ENCODE measurements at places on chromosomes 11 and 22. TPM values are rescaled to one million over a fixed set of nuclear protein-coding genes. Genes with fewer than 3 reads are reported as not detected.

DNA sequence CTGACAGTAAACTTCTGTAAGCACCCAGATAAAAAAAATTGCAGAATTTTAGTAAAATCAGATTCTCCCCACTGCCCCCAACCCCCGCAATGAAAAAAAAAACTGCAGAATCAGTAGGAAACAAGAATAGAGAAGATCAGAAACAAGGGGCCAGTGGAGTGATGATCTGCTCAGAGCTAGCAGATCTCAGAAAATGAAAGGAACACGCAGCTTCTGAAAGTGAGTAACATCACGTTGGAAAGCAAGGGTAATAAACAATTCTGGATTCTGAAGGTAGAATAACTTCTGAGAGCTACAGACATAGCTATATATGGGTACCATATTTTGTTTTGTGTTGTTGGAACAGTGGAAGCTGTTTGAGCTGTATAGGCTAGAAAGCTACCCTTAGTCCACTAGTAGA is 23.2 kb downstream of the ACAT1 start:
- no peaks in the 10 kb centered on the region for H3K27me3 ChIP-seq
- peaks cover 57% of the 10 kb centered on the region for H3K36me3 ChIP-seq
- peak overlapping the region; percentile 44 for H3K27ac ChIP-seq
- H3K4me1 ChIP-seq = peaks cover 15% of the 10 kb centered on the region
- peak; percentile 7 for DNase-seq

The SLC16A8 gene
- total RNA-seq = not detected

- no peak overlapping the region for H3K4me3 ChIP-seq
- H3K4me1 ChIP-seq = no peaks in the 10 kb centered on the region
- H3K36me3 ChIP-seq = no peaks in the 10 kb centered on the region
- no peak overlapping the region for H3K27ac ChIP-seq
- no peak for DNase-seq
Observed at GRCh38 chr22:37752189-37753087, 55.3 kb upstream of the GCAT start.

GRCh38 chr11:43447151-43447550 is 88.4 kb downstream of the TTC17 start:
- H3K27ac ChIP-seq = no peak overlapping the region
- peaks cover 66% of the 10 kb centered on the region for H3K36me3 ChIP-seq
- DNase-seq = no peak
- no peaks in the 10 kb centered on the region for H3K27me3 ChIP-seq
- no peaks in the 10 kb centered on the region for H3K4me1 ChIP-seq

DNA sequence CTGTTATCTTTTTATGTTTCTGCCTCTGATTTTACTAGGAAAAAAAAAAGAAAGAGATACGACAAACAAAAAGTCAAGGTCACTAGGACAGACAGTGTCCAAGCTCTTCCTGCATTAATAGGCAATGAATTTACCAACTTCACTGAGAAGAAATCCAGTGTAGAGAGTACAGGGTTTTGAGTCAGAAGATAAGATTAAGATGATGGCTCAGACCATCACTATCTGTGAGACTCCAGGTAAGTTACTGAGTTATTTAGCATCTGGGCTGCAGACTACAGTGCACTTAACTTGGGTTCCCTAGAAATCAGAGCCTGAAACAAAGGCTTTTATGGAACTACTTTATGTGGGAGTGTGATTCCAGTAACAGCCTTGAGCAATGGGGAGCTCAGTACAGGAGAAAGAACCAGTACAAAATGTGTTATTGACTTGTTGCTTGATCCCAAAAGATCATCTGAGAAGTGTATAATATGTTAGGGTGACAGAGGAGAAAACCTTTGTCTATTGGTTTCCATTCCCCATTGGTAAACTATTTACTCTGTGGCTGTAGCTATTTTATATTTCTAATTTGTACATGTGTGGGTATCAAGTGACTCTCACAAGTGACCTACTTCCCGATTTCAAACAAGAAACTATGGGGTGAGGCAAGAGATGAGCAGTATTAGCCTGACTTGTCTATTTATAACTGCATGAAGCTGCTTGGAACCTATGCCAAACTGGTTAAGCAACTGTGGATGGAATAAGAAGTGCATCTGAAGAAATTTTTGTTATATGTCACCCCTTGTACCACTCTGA is 395.8 kb downstream of the RAB38 start:
- no peaks in the 10 kb centered on the region for H3K27me3 ChIP-seq
- H3K36me3 ChIP-seq = no peaks in the 10 kb centered on the region
- DNase-seq = no peak
- no peak overlapping the region for H3K27ac ChIP-seq
- no peaks in the 10 kb centered on the region for H3K4me1 ChIP-seq
- H3K4me3 ChIP-seq = no peak overlapping the region

- H3K4me1 ChIP-seq = no peaks in the 10 kb centered on the region
- no peaks in the 10 kb centered on the region for H3K36me3 ChIP-seq
- no peak for DNase-seq
- peaks cover 16% of the 10 kb centered on the region for H3K27me3 ChIP-seq
- no peak overlapping the region for H3K4me3 ChIP-seq
- H3K27ac ChIP-seq = no peak overlapping the region
Observed at GRCh38 chr11:71180694-71181470, 71.5 kb downstream of the SHANK2 start.

The OTOG gene
- total RNA-seq = not detected

Measured in activated naive CD4-positive, alpha-beta T cell treated with anti-CD3 and anti-CD28 coated beads for 36 hours (primary cell).